ENCODE measurements at places on chromosomes 1 and 21.
A peak's percentile ranks its signal among the peaks of the same experiment; 100 is the strongest.

DNA sequence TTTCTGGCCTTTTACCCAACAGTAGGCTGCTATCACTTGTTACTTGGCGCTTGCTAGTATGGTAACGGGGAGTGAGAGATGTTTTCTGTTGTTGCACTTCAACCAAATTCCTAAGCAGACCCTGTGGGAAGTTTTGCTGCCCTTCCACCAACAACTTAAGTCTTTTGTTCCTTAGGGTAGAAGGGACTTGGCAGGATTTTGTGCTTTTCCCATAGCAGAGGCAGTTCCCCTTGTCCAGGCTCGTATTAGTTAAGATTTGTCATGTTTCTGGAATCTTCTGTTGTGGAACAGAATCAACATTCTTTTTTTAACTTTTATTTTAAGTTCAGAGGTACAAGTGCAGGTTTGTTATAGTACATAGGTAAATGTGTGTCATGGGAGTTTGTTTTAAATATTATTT, 73.2 kb upstream of the SGIP1 start:
- DNase-seq: no peak

GRCh38 chr1:198534548-198535418, 5.7 kb downstream of the ATP6V1G3 start:
- peak; percentile 63 for DNase-seq

DNA sequence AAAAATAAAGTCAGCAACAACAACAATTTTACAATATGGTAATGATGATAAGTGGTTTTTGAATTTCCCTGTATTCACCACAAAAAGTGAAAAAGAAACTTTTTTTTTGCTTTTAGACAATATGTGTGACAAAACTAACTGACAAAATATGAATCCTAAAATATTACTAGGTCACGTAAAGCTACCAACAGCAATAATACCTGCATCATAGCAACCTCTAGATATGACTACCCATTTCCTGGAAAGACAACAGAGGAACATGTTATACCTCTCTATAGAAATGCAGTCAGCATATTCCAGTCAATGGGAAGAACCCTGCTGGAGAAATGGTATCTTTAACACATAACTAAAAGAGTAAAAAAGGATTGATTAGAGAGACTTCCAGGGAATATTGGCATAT, 73.7 kb downstream of the PDE4B start:
- DNase-seq: no peak

DNA sequence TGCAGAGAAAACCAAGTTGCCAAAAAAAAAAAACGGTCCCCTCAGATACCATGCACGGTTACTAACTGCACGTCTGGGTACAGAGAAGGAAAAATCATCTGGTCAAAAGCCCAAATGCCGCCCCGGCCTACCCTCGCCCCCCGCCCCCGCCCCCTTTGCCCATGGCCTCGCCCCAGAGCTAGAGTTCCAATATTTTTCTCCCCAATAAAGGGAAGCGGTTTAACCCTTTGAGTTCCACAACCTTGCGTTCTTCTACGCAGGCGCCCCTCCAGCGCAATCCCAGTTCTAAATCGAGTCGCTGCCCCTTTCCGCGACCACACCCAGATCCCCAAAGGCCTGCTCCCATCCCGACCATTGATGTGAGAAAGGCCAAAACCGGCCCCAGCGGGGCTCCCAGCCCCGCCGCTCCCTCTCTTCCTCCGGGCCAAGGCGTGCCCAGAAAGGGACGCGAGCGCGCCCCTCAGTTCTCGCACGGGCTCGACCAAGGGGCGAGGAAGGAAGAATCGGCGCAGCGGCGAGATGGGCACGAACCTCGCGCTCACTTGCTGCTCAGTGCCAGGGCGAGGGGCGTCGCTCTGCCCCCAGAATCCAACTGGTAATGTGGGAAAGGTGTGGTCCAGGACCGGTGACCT, 797 bp downstream of the WDR47 start:
- no peak for DNase-seq

DNA sequence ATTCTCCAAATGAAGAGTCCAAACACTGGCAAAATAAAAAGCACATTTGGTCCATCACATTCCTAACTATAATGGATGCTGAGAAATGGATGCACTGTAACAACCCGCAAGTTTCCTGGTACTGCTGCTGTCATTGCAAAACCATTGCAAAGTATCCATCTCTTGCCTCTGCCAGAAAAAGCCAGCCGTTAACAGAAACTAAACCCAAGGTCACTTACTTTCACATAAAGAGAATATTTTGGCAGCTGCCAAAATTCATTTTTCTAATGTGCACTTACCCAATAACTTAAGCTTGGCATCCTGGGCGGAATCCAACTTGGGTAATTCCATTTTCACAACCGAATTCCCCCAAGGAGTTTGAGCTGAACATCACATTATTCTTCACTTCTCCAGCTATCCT, 77.0 kb upstream of the LRRC8D start:
- no peak for DNase-seq
